ENCODE measurements at places on chromosomes 1 and 21.

GRCh38 chr1:62294261-62294660, 25.0 kb downstream of the KANK4 start:
- H3K27ac ChIP-seq: no peak overlapping the region
- no peak overlapping the region for H3K4me3 ChIP-seq
- DNase-seq: peak; percentile 44
- no peaks in the 10 kb centered on the region for H3K27me3 ChIP-seq
- peaks cover 2% of the 10 kb centered on the region for H3K36me3 ChIP-seq
- H3K4me1 ChIP-seq: peaks cover 2% of the 10 kb centered on the region

DNA sequence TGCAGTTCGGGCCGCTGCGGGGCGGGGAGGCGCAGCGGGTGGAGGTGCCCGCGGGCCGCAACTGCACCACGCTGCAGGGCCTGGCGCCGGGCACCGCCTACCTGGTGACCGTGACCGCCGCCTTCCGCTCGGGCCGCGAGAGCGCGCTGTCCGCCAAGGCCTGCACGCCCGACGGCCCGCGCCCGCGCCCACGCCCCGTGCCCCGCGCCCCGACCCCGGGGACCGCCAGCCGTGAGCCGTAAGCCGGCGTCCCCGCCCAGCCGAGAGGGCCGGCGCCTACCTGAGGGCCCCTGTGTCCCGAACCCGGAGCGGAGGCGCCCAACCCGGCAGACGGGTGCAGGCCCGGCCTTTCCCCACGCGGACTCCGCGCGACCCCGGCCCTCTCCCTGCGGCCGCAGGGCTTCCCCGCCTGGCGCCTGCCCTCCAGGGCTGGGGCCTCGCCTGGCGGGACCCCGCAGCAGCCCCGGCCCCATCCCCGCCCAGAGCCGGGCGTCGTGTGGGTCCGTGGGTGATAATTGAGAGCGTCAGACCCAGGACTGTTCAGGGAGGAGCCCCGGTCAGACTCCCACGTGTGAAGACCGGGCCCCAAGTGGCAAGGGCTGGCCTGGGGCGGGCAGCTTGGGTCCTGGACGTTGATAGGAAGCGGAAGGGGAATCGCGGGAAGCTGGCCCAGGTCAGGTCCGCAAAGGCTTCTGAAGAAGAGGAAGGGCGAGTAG, 4.2 kb downstream of the VWA1 start:
- no peak overlapping the region for H3K4me3 ChIP-seq
- H3K4me1 ChIP-seq: peaks cover 27% of the 10 kb centered on the region
- H3K36me3 ChIP-seq: peaks cover 23% of the 10 kb centered on the region
- H3K27ac ChIP-seq: no peak overlapping the region
- DNase-seq: no peak

GRCh38 chr1:118827636-118828035, 160.5 kb downstream of the TBX15 start:
- no peaks in the 10 kb centered on the region for H3K27me3 ChIP-seq
- no peak for DNase-seq
- H3K27ac ChIP-seq: no peak overlapping the region
- no peaks in the 10 kb centered on the region for H3K4me1 ChIP-seq
- no peaks in the 10 kb centered on the region for H3K36me3 ChIP-seq

GRCh38 chr1:179029321-179029759, 3.6 kb downstream of the FAM20B start:
- H3K27ac ChIP-seq: no peak overlapping the region
- no peak overlapping the region for H3K4me3 ChIP-seq
- H3K36me3 ChIP-seq: no peaks in the 10 kb centered on the region
- DNase-seq: no peak

- no peaks in the 10 kb centered on the region for H3K36me3 ChIP-seq
Measured at GRCh38 chr1:60257531-60257930, 184.0 kb upstream of the C1orf87 start.

DNA sequence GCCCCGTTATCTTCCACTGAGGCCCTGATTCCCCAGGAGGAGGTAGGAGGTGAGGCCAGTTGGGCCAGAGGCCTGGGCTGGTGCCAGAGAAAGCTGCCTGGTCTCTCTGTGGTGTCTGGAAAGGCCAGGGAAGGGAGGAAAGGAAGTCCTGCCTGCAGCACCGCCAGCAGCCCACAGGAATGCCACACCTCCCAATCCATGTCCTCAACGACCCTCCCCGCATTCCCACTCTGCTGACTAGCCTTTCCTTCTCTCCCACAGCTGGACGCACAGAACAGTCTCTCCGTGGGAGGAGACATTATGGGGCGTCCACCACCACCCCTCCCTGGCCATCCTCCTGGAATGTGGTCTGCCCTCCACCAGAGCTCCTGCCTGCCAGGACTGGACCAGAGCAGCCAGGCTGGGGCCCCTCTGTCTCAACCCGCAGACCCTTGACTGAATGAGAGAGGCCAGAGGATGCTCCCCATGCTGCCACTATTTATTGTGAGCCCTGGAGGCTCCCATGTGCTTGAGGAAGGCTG, 18.0 kb downstream of the CSF1 start:
- no peaks in the 10 kb centered on the region for H3K27me3 ChIP-seq
- peak overlapping the region; percentile 30 for H3K27ac ChIP-seq
- H3K4me3 ChIP-seq: no peak overlapping the region
- peaks cover 52% of the 10 kb centered on the region for H3K36me3 ChIP-seq
- H3K4me1 ChIP-seq: peaks cover 45% of the 10 kb centered on the region
- peak; percentile 7 for DNase-seq

- H3K4me3 ChIP-seq: no peak overlapping the region
- no peaks in the 10 kb centered on the region for H3K36me3 ChIP-seq
- peak; percentile 70 for DNase-seq
Measured at GRCh38 chr1:33220676-33221384, 35.5 kb upstream of the ZNF362 start.

DNA sequence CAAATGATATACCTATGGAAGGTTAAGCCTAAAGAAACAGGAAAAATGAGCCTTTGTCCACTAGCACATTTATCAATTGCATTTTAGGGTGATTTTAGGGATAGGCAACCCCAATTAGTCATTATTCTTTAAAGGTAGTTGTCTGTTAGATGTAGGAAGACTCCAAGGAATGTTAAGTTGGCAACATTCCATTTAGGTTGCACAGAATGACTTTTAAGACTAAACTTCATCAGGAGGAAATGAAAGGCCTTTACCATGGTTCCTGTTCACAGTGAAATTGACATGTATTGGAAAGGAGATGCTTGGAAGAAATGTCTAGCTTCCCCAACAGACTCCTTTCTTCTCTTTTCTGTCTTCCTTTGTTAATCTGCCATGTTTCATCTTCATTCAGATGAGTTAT, 1.6 kb upstream of the APOBEC4 start:
- DNase-seq: no peak
- no peaks in the 10 kb centered on the region for H3K4me1 ChIP-seq
- no peaks in the 10 kb centered on the region for H3K36me3 ChIP-seq
- H3K27me3 ChIP-seq: no peaks in the 10 kb centered on the region
- no peak overlapping the region for H3K4me3 ChIP-seq

DNA sequence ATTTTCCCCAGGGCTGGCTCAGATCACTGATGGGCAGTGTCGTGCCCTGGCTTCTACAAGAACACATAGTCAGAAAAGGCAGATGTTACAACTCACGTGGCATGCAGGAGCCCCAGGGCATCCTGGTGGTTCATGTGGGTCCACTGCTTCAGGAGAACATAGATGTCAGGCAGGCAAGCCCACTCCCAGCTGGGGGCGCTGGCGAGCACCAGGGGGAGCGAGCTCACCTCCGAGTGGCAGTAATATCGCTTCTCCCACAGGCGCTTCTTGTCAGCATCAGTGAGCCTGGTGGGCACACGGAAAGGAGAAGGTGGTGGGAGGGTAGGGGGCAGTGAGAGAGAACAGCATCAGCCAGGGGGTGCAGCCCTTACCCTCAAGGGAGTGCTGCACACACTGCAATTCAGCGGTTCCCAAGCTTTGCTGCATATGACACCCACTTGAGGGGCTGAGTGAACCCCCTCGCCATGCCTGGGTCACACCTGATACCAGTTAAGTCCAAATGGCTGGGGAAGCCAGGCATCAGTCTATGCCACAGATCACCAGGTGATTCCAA, 34.3 kb upstream of the PPP1R15B start:
- no peak overlapping the region for H3K27ac ChIP-seq
- DNase-seq: peak; percentile 98
- H3K4me3 ChIP-seq: no peak overlapping the region
- peaks cover 15% of the 10 kb centered on the region for H3K4me1 ChIP-seq

GRCh38 chr1:166017395-166017794, 149.4 kb downstream of the FAM78B start:
- no peak overlapping the region for H3K27ac ChIP-seq
- H3K27me3 ChIP-seq: no peaks in the 10 kb centered on the region
- DNase-seq: no peak

- no peak overlapping the region for H3K27ac ChIP-seq
- no peaks in the 10 kb centered on the region for H3K36me3 ChIP-seq
- DNase-seq: peak; percentile 21
- H3K27me3 ChIP-seq: no peaks in the 10 kb centered on the region
- no peaks in the 10 kb centered on the region for H3K4me1 ChIP-seq
Measured at GRCh38 chr21:14270631-14271030, 54.7 kb downstream of the RBM11 start.

GRCh38 chr1:170369417-170369816, 162.5 kb upstream of the GORAB start:
- H3K27me3 ChIP-seq: no peaks in the 10 kb centered on the region
- H3K27ac ChIP-seq: no peak overlapping the region
- H3K4me1 ChIP-seq: no peaks in the 10 kb centered on the region
- H3K4me3 ChIP-seq: no peak overlapping the region
- DNase-seq: no peak

DNA sequence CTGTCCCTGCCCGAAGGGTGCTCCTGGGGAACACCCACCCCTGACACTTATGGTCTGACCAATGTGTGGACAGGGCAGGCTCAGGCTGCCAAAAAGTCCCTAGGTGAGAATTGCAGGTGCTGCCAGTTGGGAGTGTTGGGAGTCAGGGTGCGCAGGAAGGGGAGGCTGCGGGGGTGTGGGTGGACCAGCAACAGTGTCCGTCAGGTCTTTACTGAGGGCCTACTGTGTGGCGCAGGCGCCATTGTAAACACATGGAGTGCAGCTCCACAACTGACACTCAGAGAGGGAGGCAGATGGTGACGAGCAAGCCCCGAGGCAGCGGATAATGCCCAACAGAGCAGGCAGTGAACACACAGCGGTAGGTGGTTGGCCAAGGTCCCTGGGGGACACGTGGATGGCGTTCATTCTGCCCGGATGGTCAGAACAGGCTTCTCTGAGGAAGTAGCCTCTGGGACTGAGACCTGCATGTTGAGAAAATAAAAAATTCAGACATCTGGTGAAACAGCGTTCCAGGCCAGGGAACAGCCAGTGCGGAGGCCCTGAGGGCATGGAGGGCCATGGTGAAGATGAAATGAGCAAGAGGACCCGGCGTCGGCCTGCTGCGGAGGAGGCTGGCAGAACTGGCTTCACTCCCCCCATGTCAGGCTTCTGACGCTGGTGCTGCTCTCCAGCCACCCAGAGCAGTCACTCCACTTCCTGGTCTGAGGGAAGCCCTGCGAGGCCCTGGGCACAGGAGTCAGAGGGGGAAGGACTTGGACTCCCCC, 136.2 kb upstream of the ZBTB40 start:
- peaks cover 18% of the 10 kb centered on the region for H3K4me1 ChIP-seq
- peak; percentile 98 for DNase-seq
- H3K36me3 ChIP-seq: no peaks in the 10 kb centered on the region
- no peak overlapping the region for H3K4me3 ChIP-seq
- H3K27ac ChIP-seq: no peak overlapping the region
- no peaks in the 10 kb centered on the region for H3K27me3 ChIP-seq

GRCh38 chr1:178238722-178239510, 145.0 kb downstream of the RASAL2 start:
- H3K4me1 ChIP-seq: peaks cover 2% of the 10 kb centered on the region
- H3K27ac ChIP-seq: no peak overlapping the region
- H3K36me3 ChIP-seq: no peaks in the 10 kb centered on the region
- no peak overlapping the region for H3K4me3 ChIP-seq

- H3K36me3 ChIP-seq: no peaks in the 10 kb centered on the region
- no peak overlapping the region for H3K27ac ChIP-seq
- no peaks in the 10 kb centered on the region for H3K4me1 ChIP-seq
- no peak for DNase-seq
- no peak overlapping the region for H3K4me3 ChIP-seq
Measured at GRCh38 chr1:234838182-234838581, 228.2 kb upstream of the IRF2BP2 start.

GRCh38 chr1:27547220-27548116, 56.5 kb downstream of the AHDC1 start:
- H3K36me3 ChIP-seq: peaks cover 79% of the 10 kb centered on the region
- no peak overlapping the region for H3K27ac ChIP-seq
- no peak for DNase-seq
- H3K27me3 ChIP-seq: no peaks in the 10 kb centered on the region
- no peak overlapping the region for H3K4me3 ChIP-seq
- H3K4me1 ChIP-seq: peaks cover 23% of the 10 kb centered on the region

DNA sequence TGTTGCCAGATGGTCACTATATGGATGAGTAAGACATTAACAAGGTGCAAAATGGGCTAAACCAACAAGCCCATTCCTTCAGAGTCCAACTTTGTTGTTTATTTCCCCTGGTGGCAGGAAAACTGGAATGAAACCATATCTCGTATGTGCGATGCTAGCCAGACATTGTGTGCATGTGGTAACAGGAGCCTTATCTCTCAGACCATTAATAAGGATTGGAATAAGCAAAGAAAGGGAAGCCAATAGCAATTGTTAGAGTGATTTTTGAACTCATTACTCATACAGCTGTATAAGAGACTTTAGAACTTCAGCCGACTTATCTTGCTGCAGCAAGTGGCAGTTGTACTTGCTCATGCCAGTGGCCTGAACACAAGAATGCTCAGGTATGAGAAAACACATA, 30.0 kb upstream of the HMCN1 start:
- DNase-seq: no peak
- no peak overlapping the region for H3K27ac ChIP-seq
- no peaks in the 10 kb centered on the region for H3K36me3 ChIP-seq
- H3K4me1 ChIP-seq: peaks cover 16% of the 10 kb centered on the region

- H3K27ac ChIP-seq: peak overlapping the region; percentile 60
- peaks cover 15% of the 10 kb centered on the region for H3K4me1 ChIP-seq
- H3K36me3 ChIP-seq: no peaks in the 10 kb centered on the region
- no peak for DNase-seq
- no peaks in the 10 kb centered on the region for H3K27me3 ChIP-seq
Measured at GRCh38 chr1:39158327-39159086, 46.0 kb upstream of the MACF1 start.

DNA sequence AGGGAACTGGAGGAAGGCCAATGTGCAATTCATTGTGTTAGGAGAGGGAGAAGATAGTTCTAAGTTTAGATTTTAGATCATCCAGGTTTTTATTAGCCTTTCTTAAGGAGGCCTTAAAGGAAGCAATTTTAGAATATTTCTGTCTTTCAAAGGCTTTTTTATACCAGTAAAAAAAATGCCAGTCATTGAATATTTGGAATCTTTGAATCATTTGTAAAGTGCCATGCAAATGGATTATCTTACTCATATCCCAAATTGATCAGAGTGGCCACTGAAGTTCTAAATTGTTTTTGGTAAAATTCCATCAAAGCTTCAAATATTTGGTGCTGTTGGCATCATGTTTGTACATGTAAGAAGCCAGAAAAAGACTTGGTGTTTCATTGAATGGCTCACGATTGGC, 244.8 kb downstream of the RPS6KC1 start:
- H3K4me3 ChIP-seq: no peak overlapping the region
- no peaks in the 10 kb centered on the region for H3K36me3 ChIP-seq
- H3K27ac ChIP-seq: no peak overlapping the region
- no peaks in the 10 kb centered on the region for H3K4me1 ChIP-seq
- DNase-seq: no peak

GRCh38 chr21:32174819-32175218, 104.0 kb downstream of the MIS18A start:
- DNase-seq: peak; percentile 91
- no peak overlapping the region for H3K4me3 ChIP-seq
- no peaks in the 10 kb centered on the region for H3K36me3 ChIP-seq
- no peaks in the 10 kb centered on the region for H3K27me3 ChIP-seq
- no peak overlapping the region for H3K27ac ChIP-seq

GRCh38 chr21:43354026-43354420, 72.9 kb downstream of the SIK1 start:
- H3K4me1 ChIP-seq: peaks cover 3% of the 10 kb centered on the region
- H3K4me3 ChIP-seq: no peak overlapping the region
- no peaks in the 10 kb centered on the region for H3K36me3 ChIP-seq
- H3K27ac ChIP-seq: no peak overlapping the region

Data from trophoblast cell (in vitro differentiated cells and primary cell).